Endodermal cell (in vitro differentiated cells): ENCODE measurements at places on chromosomes 7 and 10.

GRCh38 chr10:11197266-11197712, 179.6 kb downstream of the CELF2 start:
- DNase-seq, result no peak

GRCh38 chr7:42722198-42722597, 189.7 kb downstream of the C7orf25 start:
- no peak for DNase-seq

GRCh38 chr10:94583124-94583523, 37.5 kb downstream of the HELLS start:
- no peak for DNase-seq

DNA sequence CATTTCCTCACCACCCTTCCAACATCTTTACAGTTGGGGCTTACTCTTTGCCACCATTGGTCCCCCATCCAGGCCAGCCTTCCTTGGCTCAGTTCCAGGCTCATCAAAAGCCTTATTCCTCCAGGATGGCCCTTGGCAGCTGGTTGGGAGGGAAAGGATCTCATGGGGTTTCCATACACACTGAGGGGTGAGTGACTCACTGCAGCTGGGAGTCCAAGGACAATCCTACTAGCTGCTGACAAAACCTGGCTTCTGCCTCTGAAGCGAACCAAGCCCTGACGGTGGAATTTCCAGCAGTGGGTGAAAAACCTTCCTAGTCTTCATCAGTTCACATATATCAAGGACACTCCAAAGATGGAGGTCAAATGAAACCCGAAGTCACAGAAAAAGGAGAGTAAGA, 22.9 kb downstream of the CRHR2 start:
- no peak for DNase-seq

DNA sequence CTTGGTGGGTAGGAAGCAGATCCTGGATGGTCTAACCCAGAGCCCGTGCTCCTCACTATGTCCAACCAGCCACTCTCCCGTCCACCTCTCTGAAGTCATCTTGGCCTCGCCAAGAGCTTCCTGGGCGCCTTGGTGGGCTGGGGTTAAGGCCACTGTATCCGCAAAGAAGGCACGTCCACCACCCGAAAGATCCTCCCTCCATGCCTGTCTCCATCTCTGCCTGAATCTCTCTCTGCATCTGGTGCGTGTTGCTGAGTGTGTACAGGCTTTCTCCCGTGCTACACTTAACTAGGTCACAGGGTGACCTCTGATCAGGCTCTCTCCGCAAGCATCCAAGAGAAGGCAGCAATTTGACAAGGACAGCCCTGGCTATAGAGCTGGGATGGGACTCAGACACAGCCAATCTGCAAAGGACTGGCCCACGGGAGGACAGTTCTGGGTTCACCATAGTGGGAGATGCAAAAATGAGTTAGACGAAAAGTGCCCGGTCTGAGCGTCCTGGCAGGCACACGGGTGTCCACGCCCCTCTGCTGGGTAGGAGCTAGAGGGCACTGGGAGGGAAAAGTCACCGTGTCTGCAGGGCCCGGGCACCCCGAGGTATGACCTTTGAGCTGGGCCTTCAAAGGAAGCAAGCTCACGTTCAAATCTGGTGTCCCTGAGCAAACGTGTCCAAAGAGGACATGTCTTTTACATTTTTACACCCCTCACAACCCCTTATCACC, 9.4 kb upstream of the RFC2 start:
- DNase-seq, result no peak

- no peak for DNase-seq
These were observed 196.4 kb upstream of the POM121L12 start for GRCh38 chr7:52838981-52839411.

- DNase-seq, result no peak
These were observed 51.2 kb upstream of the LBX1 start for GRCh38 chr10:101280511-101280910.
